Uterus (tissue), 4 donors: ENCODE measurements at places on chromosomes 7 and 10.

DNA sequence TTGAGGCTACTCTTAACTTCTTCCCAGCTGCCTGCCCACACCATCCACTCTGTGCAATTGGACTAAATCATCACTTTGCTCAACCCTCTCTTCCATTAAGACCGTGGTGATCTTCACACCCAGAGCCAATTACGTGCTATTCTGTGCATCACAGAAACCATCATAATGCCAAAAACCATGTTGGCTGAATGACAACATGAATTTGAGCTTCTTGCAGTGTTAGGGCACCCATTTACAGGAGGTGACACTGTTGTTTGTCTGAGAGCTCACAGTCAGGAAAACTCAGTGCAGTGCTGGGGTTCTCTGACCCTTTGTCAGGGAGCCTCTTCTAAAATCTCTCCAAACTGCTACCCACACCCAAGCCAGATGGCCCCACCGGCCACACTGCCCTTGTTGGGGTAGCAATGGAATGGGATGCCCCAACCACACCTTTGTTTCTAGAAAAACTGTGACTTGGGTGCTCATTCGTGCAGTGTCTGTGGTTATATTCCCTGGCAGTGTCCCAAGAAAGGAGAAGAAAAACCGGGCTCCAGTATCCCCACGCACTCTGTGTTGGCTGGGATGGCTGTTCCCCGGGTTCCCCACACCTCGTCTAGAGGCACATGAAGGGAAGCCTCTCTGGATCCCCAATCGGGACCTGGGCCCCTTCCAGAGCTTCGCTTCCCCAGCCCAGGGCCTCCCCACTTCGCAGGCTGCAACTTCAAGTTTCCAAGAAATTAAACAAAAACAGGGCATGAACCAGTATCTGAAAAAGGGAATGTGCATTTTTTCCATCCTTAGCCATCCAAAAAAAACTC is 2.0 kb upstream of the TNS3 start:
- DNase-seq, result no peak

DNA sequence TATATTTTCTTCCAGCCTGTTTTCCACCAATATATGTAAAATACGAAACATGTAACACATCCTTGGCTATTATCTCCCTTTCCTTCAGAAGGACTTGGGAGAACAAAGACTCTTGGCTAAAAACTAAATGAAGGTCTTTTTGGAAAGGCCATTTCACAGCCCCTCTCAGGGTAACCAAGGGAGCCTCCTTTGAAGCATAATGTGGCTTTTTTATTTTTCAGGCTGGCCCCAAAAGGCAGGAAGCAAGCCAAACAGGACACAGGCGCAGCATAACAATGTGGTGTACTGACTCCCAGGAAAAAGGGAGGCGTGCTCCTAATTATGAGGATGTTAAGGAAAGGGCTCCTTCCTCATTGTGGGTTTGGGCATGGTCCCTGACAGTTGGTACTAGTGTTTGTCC is 30.3 kb upstream of the CCSER2 start:
- DNase-seq, result no peak

DNA sequence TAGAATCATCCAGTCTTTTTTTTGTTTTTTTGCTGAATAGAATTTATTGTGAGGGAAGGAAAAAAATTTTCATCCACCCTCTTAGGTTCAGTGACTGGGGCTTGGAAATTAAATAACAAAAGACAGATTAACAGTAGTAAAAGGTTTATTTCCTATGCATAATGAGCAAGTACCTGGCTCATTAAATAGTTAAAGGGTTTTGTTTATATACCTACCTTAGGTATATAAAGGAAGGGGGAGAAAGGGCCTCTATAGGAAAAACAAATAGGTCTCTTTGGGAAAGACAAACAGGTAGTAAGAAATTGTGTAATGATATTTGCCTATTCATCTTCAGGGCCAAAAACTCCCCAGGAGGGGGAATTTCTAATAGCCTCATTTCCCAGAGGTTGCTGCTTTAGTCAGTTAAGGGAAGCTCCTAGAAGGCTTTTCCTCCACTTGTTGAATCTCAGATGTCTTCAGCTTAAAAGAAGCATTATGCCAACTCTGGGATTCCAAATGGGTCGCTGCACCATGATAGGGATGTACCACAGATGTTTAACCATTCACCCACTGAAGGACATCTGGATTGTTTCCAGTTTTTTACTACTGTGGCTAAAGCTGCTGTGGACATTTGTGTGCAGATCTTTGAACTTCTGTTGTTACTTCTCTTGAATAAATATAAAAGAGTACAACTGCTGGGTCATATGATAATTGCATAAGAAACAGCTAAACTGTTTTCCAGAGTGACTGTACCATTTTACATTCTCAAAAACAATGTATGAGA is 11.3 kb downstream of the ACADSB start:
- no peak for DNase-seq

DNA sequence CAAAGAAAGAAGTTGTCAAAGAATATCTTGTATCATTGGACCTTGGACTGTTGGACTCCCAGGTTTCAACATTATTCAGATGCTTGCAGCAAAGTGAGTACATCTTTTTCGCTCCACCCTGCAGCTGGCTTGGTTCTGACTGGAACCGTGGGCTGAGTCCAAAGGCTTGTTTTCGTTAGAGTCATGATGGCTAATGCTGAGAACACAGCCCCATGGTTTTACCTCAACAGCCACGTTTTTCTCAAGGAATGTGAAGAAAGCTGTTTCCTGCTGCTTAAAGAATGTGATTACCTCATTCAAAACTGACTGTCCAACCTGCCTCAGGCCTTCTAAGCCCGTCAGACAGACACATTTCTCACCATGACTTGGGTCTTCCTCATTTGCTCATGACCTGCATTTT is 69.5 kb downstream of the STEAP1B start:
- no peak for DNase-seq

DNA sequence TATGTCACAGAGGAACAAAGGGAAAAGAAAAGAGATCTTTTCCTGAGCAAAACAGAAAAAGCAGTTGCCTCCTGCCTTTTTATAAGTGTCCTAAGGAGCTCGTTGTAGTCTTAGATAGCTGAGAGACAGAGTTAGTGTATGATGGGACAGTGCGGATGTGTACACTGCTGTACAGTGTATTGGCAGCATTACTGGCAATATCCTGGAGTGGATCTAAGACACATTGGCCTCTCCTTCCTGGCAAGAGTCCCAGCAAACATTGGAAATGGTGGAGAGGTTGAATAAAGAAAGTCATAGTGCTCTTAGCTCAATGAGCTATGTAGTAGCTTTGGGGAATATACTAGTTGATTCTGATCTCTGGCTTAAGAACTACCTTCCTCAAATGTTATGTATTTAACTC is 22.7 kb downstream of the GARS1 start:
- DNase-seq, result no peak

DNA sequence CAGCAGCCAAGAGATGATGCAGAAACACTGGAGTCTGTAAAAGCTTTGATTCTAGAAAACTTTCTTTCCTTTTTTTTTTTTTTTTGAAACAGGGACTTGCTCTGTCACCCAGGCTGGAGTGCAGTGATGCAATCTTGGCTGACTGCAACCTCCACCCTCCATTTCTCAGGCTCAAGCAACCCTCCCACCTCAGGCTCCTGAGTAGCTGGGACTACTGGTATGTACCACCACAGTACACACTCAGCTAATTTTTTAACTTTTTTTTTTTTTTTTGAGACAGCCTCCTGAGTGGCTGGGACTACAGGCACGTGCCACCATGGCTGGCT is 17.0 kb upstream of the BAG3 start:
- DNase-seq, result peak; percentile 43

DNA sequence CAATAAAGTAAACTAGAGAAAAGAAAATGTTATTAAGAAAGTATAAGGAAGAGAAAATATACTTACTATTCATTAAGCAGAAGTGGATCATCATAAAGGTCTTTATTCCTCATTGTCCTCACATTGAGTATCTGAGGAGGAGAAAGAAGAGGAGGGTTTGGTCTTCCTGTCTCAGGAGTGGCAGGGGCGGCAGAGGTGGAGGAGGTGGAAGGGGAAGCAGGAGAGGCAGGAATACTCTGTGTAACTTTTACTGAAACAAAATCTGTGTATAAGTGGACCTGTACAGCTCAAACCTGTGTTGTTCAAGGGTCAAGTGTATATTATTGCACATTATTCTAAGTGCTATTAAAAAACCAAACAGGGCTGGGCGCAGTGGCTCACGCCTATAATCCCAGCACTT is 34.2 kb upstream of the EPC1 start:
- DNase-seq, result no peak

DNA sequence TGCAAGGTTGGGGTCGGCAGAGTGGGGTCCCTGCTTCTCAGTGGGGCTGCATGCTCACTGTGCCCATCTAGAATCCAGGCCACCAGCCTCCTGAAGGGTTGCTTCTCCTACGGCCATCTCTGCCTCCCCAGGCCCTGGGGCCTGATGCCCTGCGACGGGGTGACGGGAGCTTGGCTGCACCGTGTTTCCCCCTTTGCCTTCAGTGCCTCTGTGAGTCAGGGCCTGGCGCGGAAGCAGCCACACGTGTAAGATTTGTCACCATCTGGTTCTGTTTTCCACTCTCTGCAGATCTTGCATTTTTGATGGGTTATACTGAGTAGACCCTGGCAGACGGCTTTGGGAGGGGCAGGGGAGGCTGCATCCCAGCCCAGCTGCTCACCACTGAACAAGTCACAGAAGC is 7.2 kb downstream of the ADAMTS14 start:
- DNase-seq, result no peak

DNA sequence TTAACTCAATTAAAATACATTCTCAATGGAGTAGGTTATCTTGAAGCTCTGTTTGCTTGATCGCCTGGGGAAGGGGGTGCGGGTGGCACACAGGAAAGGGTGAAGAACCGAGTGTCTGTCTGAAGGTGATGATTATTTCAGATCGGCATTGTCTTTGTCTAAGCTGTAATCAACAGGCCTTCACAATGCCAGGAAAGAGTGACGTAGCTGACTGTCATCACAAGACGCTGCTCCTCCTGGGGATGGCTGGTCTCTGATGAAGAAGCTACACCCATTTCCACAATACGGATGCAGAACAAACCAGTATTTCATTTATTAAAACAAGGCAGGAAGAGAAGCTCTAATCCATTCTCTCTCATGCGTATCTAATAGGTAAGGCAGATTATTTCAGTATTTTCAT is 19.4 kb downstream of the JCAD start:
- DNase-seq, result no peak

GRCh38 chr10:77574438-77574837 is 63.2 kb downstream of the KCNMA1 start:
- DNase-seq, result no peak

DNA sequence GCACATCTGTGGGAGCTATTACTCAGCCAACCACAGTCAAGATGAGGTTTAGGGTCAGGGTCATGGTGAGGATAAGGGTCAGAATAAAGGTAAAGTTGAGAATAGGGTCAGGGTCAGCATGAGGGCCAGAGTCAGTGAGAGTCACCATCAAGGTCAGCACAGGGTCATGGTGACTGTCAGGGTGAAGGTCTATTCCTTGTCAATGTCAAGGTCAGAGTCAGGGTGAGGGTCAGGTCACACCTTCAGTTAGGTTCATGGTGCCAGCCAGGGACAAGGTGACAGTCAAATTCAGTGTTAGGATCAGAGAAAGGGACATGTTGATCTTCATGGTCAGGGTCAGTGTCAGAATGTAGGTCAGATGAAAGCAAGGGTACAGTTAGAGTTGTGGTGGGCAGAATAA is 14.1 kb downstream of the MRPS24 start:
- DNase-seq, result no peak

DNA sequence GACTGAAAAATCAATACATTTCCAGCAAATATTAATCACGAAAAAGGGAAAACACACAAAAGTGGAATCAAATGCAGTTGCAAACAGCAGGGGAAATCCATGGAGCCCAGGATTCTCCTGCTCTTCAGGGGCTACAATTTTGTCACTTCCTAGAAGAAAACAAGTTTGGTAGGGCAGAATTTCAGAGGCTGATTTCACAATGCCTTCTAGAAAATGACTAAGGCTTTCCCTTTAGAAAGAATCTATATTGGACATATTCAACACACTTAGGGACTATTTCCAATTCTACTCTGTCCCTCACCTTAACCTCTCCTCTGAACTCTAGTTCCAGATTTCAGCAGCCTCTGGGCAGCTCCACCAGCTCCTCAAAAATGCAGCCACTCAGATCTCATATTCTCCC is 111.3 kb downstream of the HECTD2 start:
- DNase-seq, result no peak

DNA sequence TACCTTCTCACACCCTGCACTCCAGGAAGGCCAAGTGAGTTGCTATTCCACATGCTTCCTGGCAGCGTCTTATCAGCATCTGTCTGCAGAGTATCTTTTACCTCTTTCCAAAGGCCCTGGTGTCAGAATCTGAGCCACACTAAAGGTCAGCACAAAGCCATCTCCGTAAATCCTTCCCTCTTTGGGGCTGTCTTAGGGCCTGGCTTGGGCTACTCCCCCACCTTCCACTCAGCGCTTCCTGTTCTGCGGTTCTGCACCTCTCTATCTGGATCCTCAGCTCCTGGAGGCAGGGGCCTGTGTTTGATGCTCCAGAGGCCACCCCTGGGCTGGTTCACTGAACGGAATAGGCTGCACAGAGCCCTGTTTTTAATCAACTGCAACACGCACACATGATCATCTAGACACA is 334.8 kb upstream of the GALNT17 start:
- no peak for DNase-seq

DNA sequence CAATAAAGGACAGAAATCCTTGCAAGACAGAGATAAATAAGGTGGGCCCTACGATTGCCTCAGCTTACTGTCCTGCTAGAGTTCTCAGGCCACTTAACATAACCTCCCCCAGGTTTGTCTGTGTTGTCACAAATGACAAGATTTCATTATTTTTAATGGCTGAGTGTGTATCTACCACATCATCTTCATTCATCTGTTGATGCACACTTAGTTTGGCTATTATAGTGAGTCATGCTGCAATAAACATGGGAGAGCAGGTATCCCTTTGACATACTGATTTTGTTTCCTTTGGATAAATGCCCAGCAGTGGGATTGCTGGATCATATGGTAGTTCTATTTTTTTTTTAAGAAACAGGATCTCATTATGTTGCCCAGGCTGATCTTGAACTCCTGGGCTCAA is 60.6 kb downstream of the PRTFDC1 start:
- DNase-seq, result no peak

DNA sequence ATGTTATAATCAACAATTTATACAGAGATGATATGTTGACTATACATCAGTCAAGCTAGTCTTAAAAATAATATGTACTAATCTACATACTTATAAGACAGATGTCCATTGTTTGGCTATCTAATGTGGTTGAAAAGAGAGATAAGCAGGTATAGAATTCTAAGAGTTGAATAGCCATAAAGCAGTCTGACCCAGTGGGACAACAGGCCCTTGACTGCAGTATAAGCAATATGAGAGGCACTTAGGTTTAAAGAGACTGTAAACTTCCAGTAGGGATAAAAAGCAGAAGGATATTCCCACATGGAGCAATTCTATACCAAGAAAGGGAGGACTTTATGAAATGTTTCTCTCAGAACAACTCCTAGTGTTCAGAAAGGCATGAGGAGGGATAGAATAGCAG is 139.3 kb downstream of the ELAPOR2 start:
- DNase-seq, result no peak

- DNase-seq, result no peak
Measured at GRCh38 chr7:91824201-91824600, 56.3 kb downstream of the MTERF1 start.
